ENCODE measurements at places on chromosomes 4 and X.

DNA sequence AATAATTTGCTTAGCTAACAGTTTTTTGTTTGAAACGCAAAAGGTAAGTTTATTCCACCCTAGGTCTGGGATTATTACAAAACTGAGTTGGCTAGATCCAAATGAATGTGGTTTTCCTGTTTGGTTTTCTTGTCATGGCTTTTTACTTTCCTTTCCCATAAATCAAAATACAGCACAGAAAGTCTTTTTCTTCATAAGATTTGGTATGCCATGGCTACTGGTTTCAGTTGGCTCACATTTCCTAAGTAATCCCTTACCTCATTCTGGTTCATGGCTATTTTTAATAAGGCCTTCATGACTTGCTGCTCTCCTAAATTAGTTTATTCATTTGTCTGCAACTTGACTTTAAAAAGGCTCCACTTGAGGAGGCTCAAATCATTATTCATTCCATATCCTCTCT, 12.9 kb upstream of the PAK3 start:
- peak; percentile 75 for DNase-seq

GRCh38 chr4:8191136-8191747, 7.8 kb upstream of the SH3TC1 start:
- peak; percentile 80 for DNase-seq

- DNase-seq, result no peak
Observed at GRCh38 chr4:61727286-61727685, 527.2 kb downstream of the ADGRL3 start.

- DNase-seq, result peak; percentile 77
Observed at GRCh38 chr4:133146574-133147241, 2.4 kb upstream of the PCDH10 start.

DNA sequence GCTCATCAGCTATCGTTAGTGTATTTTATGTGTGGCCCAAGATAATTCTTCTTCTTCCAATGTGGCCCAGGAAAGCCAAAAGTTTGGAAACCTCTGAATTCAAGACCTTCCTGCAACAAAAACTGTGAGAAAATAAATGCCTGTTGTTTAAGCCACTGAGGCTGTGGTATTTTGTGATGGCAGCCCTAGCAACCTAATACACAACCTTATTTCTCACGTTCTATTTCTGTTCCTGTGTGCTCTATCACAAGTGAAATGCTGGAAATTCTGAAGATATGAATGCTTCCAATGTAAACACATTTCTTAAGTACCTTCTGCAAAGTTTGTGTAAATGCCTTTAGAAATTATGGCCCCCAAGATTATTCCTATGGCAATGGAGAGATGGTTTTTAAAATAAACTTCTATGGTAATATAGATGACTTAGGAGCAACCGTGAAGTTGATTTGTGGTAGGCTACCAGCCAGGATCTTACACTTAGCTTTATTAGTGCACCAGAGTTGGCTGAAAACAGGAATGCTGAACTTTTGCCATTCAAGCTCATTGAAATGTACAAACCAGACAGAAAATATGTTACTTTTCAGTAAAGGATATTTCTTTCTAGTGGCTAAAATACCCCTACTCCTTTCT, 148.0 kb downstream of the USP46 start:
- DNase-seq, result no peak

DNA sequence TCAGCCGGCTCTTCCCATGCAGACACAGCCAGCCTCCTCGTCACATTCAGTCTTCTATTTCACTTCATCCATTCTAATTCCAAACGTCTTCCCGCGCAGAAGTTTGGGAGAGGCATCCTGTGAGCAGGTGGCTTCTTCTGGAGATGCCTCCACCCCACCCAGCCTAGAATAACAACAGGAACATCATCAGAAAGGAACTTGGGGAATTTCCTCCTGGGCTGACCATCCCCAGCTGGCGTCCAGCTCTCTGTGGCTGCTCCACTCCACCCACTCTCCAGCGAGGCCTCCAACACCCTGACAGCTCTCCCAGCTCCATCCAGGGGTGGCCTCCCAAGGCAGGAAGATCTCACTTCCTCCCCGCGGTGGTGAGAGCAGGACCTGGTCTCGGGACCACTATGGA, 5.5 kb upstream of the C4orf50 start:
- no peak for DNase-seq

DNA sequence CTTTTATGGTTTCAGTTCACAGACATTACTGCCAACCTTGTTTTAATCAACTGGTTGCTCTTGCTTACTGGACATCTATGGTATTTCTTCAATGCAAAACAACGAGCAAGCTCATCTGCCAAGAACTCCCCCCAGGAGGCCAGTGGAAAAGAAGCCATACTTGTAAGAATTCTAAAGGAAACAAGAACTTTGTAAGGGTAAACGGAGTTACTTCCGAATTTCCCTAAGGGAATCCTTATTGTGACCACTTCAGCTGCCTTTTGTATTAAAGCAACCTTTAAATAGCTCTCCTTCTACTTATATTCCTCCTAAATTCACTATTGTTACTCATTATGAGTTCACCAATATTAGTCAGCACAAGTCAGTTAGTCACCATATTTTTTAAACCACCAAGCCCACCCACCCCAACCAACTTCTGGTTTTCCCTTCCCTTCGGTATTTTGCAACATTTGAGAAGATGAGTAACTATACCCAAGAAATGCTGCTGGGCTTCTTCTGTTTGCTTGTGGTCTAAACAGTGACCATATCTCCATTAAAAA, 602.8 kb upstream of the DIPK2B start:
- peak; percentile 90 for DNase-seq

- DNase-seq, result no peak
Observed at GRCh38 chr4:47654972-47655693, 170.1 kb downstream of the ATP10D start.

GRCh38 chr4:188168726-188169373, 29.6 kb downstream of the TRIML1 start:
- DNase-seq, result no peak

GRCh38 chr4:100190643-100191600, 654 bp upstream of the DDIT4L start:
- DNase-seq, result peak; percentile 30

- DNase-seq, result peak; percentile 5
Observed at GRCh38 chrX:111521169-111521568, 9.7 kb downstream of the SERTM2 start.

DNA sequence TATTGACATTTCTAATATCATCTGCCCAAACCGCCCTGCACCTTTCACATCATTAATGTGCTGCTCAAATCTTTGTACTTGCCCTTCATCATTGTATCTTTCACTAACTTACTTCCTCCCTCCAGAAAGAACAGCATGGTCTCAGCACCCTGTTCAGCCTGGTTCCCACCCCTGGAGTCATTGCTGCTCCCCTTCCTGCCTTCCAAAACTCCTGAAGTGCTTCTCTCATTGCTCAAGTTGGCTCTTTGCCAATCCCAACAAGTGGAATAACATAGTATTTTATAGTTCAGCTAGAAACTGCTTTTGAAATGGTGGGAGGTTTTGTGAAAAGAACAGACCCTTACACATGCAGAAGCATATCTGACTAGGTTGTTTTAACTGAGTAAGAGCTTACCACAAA, 14.0 kb upstream of the TTC29 start:
- DNase-seq, result peak; percentile 8

DNA sequence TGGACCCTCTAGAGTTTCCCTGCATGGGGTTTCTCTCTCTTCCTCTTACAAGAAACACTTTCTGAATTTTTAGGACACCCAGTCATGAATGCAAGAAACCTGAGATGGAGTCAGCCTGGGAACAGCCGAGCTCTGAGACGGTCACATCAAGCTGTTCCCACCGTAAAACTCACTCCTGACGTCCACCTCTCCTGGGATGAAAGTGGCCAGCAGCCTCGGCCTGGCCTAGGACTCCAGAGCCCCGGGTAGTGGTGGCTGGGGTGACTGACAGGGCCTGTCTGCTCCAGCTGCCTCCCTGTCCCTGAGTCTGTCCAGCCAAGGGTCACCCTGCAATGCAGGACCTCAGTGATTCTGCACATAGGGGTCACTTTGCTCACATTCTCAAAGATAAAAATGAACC, 217.8 kb downstream of the SHOX start:
- DNase-seq, result no peak

DNA sequence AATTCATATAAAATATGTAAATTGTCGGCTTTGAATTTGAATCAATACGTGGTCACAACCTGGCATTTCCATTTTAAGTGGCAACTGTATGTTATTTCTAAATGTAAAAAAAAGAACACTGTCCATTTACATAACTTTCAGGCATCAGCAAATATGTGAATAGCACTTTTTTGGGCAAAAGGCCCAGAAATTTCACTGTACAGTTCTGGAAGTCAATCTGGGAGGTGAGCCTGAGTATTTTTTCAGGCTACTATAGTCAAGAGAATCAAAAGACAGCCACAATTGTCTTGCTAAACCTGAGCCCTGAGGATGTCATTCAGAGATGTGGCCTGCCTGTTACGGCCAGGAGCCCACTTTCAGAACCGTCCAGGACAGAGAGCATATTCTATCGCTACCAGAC, 543.9 kb upstream of the MAGEB2 start:
- peak; percentile 35 for DNase-seq

DNA sequence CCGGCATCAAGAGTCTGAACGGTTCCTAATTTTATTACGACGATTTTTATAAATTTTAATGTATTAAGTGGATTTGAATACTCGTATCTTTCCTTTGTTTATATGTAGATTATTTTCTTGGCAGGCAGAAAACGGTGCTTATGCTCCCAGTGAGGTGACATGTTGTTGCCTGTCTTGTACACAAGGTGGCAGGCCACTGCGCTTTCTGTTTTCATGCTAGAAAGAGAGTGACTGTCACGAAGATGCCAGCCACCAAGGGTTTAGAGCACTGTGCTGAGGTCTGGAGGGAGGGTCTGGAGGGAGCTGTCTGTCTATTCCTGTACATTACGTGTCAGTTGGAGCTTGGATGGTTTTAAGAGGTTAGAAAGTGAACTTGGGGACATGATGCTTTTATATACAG, 87.7 kb downstream of the SHROOM2 start:
- DNase-seq, result no peak

- DNase-seq, result no peak
Observed at GRCh38 chr4:1222036-1222789, 26.7 kb downstream of the CTBP1 start.

DNA sequence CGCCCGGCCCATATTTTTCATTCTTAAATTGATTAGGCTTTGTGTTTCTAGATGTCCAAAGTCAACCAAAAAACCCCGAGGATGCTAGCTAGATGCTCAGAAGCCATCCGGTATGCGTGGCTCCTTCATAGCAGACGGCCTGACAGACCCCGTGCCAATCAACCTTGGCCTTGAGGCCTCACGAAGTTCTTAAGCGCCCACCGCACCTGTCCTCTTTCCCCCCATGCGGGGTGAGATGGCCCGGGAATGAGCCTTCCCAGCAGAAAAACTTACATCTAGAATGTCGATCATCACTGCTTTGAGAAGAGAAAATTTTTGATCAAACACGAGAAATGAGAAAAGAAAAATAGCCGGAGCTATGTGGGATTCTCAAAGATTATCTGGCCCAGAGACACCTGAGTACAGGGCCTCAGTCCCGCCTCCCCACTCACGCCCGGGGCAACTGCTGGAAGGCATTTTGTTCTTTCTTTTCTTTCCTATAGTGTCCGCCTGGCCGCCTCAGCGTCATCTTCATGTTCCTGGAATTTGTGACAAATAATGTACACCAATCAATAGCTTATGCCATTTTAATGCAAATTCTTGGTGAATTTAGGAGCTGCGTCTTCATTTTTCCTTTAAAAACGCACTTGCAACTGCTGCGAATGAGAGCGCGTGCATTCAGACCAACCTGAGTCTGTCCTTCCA, 1.6 kb upstream of the NAT8L start:
- no peak for DNase-seq

GRCh38 chrX:4690521-4690920, 977.1 kb upstream of the PRKX start:
- DNase-seq, result no peak

- DNase-seq, result no peak
Observed at GRCh38 chrX:126770179-126770578, 49.4 kb upstream of the PRR32 start.

Measured in fibroblast of lung (primary cell).